ENCODE measurements at places on chromosomes 4 and X.
A peak's percentile ranks its signal among the peaks of the same experiment; 100 is the strongest.

DNA sequence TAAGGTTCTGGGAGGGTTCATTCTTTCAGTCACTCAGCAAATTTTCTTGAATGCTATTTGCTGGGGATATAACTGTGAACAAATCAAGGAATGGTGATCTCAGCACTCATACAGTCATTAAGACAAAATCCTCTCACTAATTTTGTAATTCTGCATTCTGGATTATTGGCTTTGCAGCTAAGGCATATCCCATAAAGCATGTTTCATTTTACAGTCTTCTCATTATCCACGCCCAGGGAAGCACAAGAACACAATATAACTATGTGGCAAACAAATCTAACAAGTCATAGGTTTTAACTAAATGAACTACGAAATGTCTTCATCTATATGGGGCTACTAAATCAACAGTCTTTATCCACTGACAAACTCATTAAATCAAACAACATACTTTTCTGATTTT, 139.9 kb downstream of the CAMK2D start:
- no peak for DNase-seq

DNA sequence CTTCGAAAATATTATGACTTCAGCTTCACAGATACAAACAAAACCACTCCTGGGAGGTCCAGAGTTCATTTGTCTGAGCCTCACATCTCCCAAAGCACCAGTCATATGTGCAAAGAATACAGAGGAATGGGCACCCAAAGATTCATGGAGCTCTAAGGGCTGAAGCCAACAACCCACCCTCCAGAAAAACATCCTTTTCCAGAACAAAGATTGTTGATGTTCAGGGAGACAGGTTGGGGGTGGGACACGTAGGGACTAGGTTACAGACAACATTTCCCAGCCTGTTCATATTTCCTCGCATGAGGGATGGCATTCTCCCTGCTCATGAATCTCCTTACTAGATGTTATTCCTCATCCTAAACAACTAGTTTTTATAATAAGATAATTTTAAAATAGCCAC, 71.2 kb downstream of the METTL14 start:
- no peak for DNase-seq

- peak; percentile 34 for DNase-seq
Measured at GRCh38 chr4:128517739-128518510, 230.3 kb upstream of the PGRMC2 start.

DNA sequence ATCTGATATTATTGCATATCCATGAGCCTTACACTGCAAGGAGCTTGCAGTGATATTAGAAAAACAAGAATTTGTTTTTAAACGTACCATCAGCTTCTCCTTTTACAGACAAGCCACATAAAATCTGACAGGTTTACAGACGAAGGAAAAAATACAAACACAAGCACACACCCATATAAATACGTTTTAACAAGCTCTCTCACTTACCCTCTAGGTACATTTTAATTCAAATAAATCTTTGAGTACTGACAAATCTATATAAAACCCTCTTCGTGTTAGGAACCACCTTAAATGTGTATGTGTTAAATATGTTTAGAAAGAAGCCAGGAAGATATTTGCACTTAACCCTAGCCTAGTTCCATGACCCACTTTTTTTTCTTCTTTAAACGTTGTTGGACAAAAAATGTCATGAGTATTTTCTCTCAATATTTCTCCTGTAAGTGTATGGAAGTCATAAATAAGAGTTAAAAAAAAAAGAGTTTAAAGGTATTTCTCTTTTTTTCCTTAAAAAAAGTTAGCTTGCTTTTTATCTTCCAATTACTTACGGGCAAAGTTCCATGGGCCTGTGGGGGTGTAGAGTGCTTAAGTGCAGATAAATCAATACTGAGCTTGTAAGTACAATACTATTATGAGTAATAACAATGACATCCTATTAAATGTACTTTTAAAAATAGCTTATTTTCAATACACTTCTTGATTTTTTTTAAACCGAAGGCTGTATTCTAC, 1.5 kb downstream of the ARAP2 start:
- no peak for DNase-seq

GRCh38 chrX:37986893-37987292, 19.5 kb upstream of the SYTL5 start:
- no peak for DNase-seq

DNA sequence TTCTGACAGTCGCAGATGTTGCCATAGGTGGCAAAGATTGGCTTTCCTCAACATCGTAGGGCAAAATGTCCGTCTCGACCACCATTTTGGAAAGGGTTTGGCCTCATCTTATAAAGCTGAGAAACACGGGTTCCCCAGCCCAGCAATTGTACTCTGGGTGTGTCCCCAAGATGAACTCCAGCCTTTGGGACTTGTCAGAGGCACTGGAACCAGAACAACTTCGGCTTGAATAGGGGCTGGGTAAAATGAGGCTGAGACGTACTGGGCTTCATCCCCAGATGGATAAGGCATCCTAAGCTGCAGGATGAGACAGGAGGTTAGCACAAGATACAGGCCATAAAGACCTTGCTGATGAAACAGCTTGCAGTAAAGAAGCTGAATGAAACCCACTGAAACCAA, 151.9 kb downstream of the CRLF2 start:
- no peak for DNase-seq

DNA sequence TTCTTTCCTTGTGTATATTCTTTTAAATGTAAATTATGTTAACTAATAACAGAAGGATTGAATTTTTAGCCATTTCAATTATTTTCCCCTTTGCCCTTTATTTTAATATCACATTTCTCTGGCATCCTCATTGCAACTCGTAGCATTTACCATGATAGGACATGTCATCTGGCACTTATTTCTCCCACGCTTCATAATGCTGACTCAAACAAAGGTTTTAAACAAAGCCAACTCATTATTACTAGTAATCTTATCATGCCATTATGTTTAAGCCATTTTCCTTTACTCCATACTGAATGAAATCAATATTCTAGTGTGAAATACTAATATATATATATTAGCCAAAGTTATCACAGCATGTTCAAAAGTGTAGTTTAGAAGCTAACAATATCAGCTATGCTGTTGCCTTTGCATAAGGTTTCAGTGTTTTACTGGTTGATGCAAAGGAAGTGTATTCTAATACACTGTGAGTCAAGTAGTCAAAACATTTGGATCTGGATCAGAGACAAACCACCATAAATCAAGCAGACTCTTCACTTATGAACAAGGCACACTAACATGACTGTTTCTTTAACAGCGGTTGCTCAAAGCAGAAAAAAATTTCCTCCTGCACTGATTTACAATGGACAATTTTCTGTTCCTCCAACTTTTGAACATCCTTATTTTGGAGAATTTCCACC, 281.6 kb downstream of the SLC7A11 start:
- no peak for DNase-seq

DNA sequence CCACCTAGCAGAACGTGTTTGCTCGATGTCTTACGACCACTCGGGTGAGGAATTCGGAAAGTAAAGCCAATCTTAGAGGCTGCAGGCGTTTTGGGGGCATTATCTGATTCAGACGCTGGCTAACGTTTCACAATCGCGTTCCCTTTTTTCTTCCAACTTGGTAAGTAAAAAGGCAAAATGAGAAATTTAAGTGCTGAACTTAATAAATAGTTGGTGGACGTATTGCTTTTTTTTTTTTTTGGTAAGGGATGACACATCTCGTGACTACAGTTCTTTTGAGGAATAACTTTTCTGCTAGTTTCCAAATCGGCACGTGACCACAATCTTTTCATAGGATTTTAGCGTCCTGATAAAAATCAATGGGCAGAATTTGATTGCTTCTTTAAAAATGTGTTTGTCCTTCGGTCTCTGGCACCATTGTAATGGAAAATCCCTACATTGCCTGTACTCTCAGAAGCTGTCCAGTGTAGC, 848 bp downstream of the RAB9A start:
- DNase-seq, result no peak

- DNase-seq, result no peak
Measured at GRCh38 chrX:68983004-68983857, 154.4 kb downstream of the EFNB1 start.

- no peak for DNase-seq
Measured at GRCh38 chrX:83916525-83916924, 55.6 kb downstream of the CYLC1 start.

- no peak for DNase-seq
Measured at GRCh38 chr4:126230269-126230668, 915.5 kb downstream of the FAT4 start.

GRCh38 chr4:153408932-153409331, 57.2 kb upstream of the TMEM131L start:
- DNase-seq, result no peak

- DNase-seq, result no peak
Measured at GRCh38 chr4:168777277-168777965, 232.6 kb downstream of the CBR4 start.

- DNase-seq, result no peak
Measured at GRCh38 chr4:65999518-65999871, 329.2 kb upstream of the EPHA5 start.

GRCh38 chr4:85725721-85726170, 250.8 kb downstream of the ARHGAP24 start:
- no peak for DNase-seq

GRCh38 chr4:111281219-111281618, 658.3 kb upstream of the PITX2 start:
- DNase-seq, result no peak

GRCh38 chrX:116198235-116198634, 27.7 kb downstream of the AGTR2 start:
- no peak for DNase-seq

DNA sequence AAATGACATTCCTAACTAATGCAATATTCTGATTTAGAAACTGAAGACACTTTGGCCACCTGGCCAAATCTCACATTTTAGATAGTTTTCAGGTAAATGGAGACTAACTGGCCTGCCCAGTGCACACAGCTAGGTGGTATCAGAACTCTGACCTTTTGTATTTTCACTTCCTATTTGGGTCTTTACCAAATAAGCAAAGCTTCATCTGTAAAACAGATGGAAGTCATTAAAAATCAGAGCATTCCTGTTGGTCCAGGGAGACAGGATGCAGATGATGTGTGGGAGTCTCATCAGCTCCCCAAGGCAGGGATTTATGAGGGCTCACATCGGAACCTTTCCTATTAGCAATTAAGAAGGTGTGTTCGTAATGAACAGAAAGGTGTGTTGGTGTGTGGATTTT, 57.7 kb downstream of the ARHGAP10 start:
- no peak for DNase-seq

GRCh38 chr4:40552536-40552935, 77.1 kb downstream of the RBM47 start:
- no peak for DNase-seq

- no peak for DNase-seq
Measured at GRCh38 chr4:176499518-176499917, 179.8 kb downstream of the SPCS3 start.

GRCh38 chr4:127414951-127415606, 217.7 kb upstream of the INTU start:
- no peak for DNase-seq

- no peak for DNase-seq
Measured at GRCh38 chr4:181820553-181820952, 422.6 kb upstream of the TENM3 start.

DNA sequence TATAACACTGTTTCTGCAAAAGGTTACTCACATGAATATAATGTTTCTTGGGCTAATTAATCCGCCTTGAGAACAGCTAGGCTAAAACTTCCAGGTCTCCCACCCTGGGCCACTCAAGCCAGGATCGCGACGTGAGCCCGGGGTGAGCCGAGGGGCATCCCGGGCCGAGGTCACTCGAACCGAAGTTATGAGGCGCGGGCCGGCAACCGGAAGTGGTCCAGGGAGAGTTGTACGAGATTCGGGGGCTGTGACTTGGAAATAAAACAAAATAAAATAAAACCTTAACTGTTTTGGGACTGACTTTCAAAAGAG, 317 bp downstream of the CMC4 start:
- DNase-seq, result no peak

- no peak for DNase-seq
Measured at GRCh38 chrX:130108647-130109428, 1.5 kb downstream of the ELF4 start.

DNA sequence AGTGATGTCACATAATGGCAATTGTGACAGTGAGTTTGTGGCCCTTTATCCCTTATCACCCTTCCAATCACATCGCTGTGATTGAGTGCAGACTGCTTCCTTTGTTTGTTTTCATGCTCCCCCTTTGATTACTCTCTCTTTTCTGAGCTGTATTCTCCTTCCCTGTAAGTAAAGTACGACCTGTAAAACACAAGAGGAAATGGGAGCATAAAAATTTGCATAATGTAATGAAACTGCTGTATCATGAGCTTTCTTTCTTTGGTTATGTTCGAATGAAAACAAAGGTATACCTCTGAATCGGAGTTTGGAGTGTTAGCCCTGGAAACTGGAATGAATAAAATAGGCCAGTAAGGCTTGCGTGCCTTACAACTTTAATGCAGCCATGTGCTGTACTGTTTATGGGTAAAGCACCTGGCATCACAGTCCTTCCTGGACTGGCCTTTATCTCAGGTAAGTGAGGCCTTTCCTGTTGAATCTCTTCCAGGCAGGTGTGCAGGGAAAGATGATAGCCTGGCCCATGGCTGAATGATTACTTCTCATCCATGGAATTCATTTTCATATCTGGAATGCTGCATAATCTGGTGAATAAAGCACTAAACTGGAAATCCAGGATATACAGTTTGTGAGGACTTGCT, 26.6 kb upstream of the HS3ST1 start:
- DNase-seq, result no peak

- no peak for DNase-seq
Measured at GRCh38 chr4:55337944-55338343, 8.1 kb upstream of the SRD5A3 start.

DNA sequence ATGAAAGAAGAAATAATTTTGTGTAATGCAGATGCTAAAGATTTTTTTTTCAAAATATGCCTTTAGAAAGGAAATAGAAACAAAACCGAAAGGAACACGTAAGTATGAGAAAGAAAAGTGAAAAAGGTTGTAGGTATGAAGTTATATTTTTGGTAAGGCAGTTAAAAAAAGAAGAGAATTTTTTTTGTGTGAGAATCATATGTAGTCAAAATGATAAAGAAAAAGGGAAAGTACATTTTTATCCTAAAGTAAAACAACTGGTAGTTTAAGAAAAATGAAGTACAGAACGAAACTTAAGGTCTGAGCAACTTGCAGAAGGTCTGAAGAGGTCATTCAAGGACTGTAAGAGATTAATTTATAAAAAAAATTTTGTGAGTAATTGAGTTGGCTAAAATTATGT, 164.0 kb upstream of the TRAM1L1 start:
- DNase-seq, result no peak

DNA sequence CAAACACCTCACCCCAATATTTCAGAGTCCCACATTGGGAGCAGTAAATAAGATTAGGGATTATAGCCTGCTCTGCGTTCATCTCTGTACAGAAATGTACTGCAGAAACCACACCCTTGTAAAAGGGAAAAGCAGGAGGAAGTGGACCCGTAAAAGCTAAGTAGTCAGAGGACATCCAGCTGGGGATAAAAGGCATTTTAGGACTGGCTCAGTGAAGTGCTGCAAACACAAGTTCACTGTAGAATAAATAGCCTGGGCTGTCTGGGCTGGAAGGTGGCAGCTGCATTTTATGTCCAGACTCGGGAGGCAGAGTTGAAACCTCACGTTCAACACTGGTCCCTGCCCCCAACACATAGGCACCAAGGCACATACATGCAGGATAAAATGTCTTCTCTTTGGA, 178.7 kb upstream of the FAT1 start:
- no peak for DNase-seq
